ENCODE measurements at places on chromosomes 2 and 18. TPM values are rescaled to one million over a fixed set of nuclear protein-coding genes. Genes with fewer than 3 reads are reported as not detected.

DNA sequence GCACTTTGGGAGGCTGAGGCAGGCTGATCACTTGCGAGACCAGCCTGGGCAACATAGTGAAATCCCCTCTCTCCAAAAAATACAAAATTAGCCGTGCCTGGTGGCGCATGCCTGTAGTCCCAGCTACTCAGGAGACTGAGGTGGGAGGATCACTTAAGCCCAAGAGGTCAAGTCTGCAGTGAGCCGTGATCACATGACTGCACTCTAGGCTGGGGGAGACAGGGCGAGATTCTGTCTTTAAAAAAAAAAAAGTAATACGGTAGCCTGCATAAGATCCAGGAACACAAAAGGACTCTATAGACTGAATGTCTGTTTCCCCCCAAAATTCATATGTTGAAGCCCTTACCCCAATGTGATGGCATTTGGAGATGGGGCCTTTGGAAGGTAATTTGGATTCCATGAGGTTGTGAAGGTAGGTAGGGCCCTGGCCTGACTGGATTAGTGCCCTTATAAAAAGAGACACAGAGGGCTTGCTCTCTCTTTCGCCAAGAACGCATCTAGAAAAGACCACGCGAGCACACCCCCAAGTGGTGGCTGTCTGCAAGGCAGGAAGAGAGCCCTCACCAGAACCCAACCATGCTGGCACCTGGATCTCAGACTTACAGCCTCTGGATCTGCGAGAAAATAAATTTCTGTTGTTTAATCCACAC is 17.0 kb downstream of the MBOAT2 start:
- H3K4me1 ChIP-seq = peaks cover 39% of the 10 kb centered on the region
- no peak for DNase-seq
- H3K27ac ChIP-seq = no peak overlapping the region
- no peaks in the 10 kb centered on the region for H3K27me3 ChIP-seq
- H3K36me3 ChIP-seq = no peaks in the 10 kb centered on the region

DNA sequence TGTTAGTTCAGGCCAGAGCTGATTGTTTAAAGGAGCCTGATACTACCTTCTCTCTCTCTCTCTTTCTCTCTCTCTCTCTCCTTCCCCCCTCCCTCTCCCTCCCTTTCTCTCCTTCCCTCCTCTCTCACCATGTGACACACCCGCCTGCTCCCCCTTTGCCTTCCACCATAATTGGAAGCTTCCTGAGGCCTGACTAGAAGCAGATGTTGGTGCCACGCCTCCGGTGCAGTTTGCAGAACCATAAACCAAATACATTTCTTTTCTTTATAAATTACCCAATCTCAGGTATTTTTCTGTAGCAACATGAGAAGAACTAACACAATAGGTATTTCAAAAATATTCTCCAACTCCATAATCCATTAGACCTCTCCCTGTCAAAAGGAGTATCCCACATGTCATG is 62.4 kb downstream of the ANKRD62 start:
- H3K27ac ChIP-seq = no peak overlapping the region
- peaks cover 54% of the 10 kb centered on the region for H3K4me1 ChIP-seq
- H3K36me3 ChIP-seq = no peaks in the 10 kb centered on the region
- no peaks in the 10 kb centered on the region for H3K27me3 ChIP-seq
- no peak overlapping the region for H3K4me3 ChIP-seq

DNA sequence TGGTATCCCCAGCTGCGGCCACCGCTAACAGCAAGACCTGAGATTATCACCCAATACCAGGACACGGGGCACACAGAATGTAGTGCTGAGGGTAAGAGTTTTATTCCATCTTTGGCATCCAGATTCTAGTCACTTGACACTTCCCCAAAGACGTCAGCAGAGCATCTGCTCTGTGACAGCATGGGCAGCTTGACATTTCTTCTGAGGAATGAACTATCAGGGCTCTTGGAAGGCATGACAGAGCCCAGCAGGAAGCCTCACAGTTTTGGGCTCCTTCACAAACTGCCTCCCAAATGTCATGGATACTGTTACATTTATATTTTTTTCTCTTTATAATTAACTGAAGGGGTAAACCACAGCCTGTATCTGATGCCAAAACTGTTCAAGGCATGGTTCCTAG is 1010.7 kb downstream of the TDRD15 start:
- no peak for DNase-seq
- H3K36me3 ChIP-seq = no peaks in the 10 kb centered on the region
- no peaks in the 10 kb centered on the region for H3K4me1 ChIP-seq
- peaks cover 5% of the 10 kb centered on the region for H3K27me3 ChIP-seq

The LOXL3 gene
- 112 TPM for total RNA-seq

GRCh38 chr18:65919663-65920062 is 168.9 kb downstream of the CDH7 start:
- DNase-seq = no peak
- H3K36me3 ChIP-seq = no peaks in the 10 kb centered on the region
- H3K4me3 ChIP-seq = no peak overlapping the region
- no peak overlapping the region for H3K27ac ChIP-seq
- peaks cover 20% of the 10 kb centered on the region for H3K27me3 ChIP-seq

The FBXO41 gene
- 1.6 TPM for total RNA-seq

DNA sequence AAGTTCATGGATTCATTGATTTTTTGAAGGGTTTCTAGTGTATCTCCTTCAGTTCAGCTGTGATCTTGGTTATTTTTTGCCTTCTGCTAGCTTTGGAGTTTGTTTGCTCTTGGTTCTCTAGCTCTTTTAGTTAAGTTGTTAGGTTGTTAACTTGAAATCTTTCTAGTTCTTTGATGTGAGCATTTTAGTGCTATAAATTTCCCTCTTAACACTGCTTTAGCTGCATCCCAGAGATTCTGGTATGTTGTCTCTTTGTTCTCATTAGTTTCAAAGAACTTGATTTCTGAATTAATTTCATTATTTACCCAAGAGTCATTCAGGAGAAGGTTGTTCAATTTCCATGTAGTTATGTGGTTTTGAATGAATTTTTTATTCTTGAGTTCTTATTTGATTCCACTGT is 210.6 kb downstream of the IRS1 start:
- H3K27ac ChIP-seq = no peak overlapping the region
- H3K4me3 ChIP-seq = no peak overlapping the region
- H3K4me1 ChIP-seq = peaks cover 14% of the 10 kb centered on the region
- H3K36me3 ChIP-seq = no peaks in the 10 kb centered on the region
- no peaks in the 10 kb centered on the region for H3K27me3 ChIP-seq

GRCh38 chr2:103638978-103639377 is 877.1 kb downstream of the TMEM182 start:
- no peaks in the 10 kb centered on the region for H3K27me3 ChIP-seq
- DNase-seq = no peak
- H3K4me1 ChIP-seq = no peaks in the 10 kb centered on the region
- H3K4me3 ChIP-seq = no peak overlapping the region

The COLEC11 gene
- total RNA-seq = not detected

GRCh38 chr2:232260075-232260474 is 118.5 kb upstream of the ALPP start:
- peaks cover 27% of the 10 kb centered on the region for H3K27me3 ChIP-seq
- H3K27ac ChIP-seq = peak overlapping the region; percentile 75
- peaks cover 44% of the 10 kb centered on the region for H3K36me3 ChIP-seq

- no peak overlapping the region for H3K4me3 ChIP-seq
- H3K36me3 ChIP-seq = peaks cover 3% of the 10 kb centered on the region
- peak; percentile 73 for DNase-seq
- peaks cover 26% of the 10 kb centered on the region for H3K27me3 ChIP-seq
- H3K4me1 ChIP-seq = no peaks in the 10 kb centered on the region
Measured at GRCh38 chr2:240946046-240946445, 39.9 kb downstream of the CROCC2 start.

The FKBP1B gene
- 16.2 TPM for total RNA-seq

The KLF11 gene
- 16.2 TPM for total RNA-seq

DNA sequence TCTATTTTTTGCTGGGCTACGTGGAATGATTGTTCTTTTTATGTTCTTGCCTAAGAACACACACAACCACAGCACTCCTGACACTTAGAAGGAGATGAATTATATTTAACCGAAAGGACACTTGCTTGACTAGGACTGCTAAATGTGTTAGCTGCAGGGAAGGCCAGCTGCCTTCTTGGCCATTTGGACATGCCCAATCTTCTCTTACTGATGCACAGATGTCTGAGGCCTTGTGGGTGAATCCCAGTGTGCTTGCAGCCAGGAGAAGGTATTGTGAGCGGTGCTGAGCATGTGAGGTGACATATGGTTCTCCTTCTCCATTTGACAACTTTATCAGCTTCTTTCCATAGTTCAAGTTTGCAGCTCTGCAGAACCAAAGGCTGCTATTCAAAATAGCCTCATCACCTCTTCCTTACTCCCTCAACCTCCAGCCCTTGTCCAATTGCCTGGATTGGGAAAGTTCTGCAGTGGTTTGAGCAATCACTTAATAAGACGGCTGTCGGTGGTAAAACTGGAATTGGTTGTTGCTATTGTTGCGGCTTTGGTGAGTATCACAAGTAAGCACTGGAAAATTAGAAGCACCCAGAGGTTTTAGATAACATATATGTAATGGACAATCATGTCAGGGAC is 1113.3 kb downstream of the TSN start:
- H3K4me1 ChIP-seq = no peaks in the 10 kb centered on the region
- no peak overlapping the region for H3K27ac ChIP-seq
- no peak overlapping the region for H3K4me3 ChIP-seq
- DNase-seq = no peak

- DNase-seq = no peak
- H3K4me3 ChIP-seq = no peak overlapping the region
- H3K27ac ChIP-seq = no peak overlapping the region
Measured at GRCh38 chr2:224576088-224576715, 9.0 kb downstream of the CUL3 start.

The B3GNT7 gene
- total RNA-seq = 1.9 TPM

- no peak overlapping the region for H3K4me3 ChIP-seq
- DNase-seq = no peak
- no peak overlapping the region for H3K27ac ChIP-seq
- H3K36me3 ChIP-seq = no peaks in the 10 kb centered on the region
Measured at GRCh38 chr2:166060191-166060590, 67.6 kb downstream of the SCN1A start.

DNA sequence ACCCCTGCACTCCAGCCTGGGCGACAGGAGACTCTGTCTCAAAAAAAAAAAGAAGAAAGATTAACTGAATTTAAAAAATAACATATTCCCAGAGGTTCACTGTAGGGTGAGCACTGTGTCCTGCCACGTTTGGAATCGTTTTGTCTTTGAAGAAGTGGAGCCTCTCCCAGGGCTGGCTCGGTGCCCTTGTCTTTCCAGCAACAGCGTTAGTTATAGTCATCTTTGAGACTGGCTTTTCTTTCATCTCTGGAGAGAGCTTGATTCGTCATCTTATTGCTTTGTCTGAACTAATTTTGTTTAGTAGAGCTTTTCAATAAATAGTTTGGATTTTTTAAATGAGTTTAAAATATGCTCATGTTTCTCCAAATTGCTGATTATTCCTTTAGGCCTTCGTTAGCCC is 50.5 kb downstream of the IMPA2 start:
- no peak overlapping the region for H3K4me3 ChIP-seq
- no peaks in the 10 kb centered on the region for H3K27me3 ChIP-seq
- peaks cover 1% of the 10 kb centered on the region for H3K36me3 ChIP-seq
- peaks cover 15% of the 10 kb centered on the region for H3K4me1 ChIP-seq
- no peak for DNase-seq

GRCh38 chr2:49831698-49832367 is 677.5 kb upstream of the FSHR start:
- DNase-seq = no peak
- H3K27me3 ChIP-seq = peaks cover 1% of the 10 kb centered on the region
- no peaks in the 10 kb centered on the region for H3K4me1 ChIP-seq
- H3K4me3 ChIP-seq = no peak overlapping the region
- no peak overlapping the region for H3K27ac ChIP-seq

- peaks cover 17% of the 10 kb centered on the region for H3K4me1 ChIP-seq
- no peaks in the 10 kb centered on the region for H3K36me3 ChIP-seq
- H3K27me3 ChIP-seq = no peaks in the 10 kb centered on the region
- no peak for DNase-seq
Measured at GRCh38 chr2:212381428-212382102, 157.0 kb downstream of the ERBB4 start.

GRCh38 chr2:84906900-84907714 is 1.7 kb downstream of the TMSB10 start:
- no peaks in the 10 kb centered on the region for H3K27me3 ChIP-seq
- peak overlapping the region; percentile 92 for H3K27ac ChIP-seq
- DNase-seq = no peak

GRCh38 chr2:392926-393280 is 105.0 kb upstream of the ALKAL2 start:
- H3K36me3 ChIP-seq = no peaks in the 10 kb centered on the region
- H3K4me3 ChIP-seq = no peak overlapping the region
- peaks cover 32% of the 10 kb centered on the region for H3K4me1 ChIP-seq

DNA sequence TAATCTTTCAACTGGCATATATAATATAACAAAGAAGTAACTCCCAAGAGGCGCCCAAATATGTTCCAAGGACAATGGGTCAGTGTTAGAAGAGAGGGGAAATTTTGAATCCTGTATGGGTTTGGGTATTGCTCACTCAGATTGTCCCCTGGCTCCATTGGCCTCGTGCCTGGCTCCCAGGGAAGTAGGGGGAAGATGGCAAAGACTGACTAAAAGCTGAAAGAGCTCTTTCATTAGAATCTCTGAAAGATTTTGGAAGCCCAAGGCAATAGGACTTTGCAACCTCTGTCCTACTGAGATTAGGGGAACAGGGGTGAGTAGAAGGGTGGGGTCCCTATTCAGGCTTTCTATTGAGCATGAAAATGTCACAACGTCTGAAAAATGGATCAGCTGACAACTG is 1272.8 kb upstream of the ZEB2 start:
- H3K36me3 ChIP-seq = no peaks in the 10 kb centered on the region
- DNase-seq = no peak
- no peak overlapping the region for H3K4me3 ChIP-seq
- H3K4me1 ChIP-seq = peaks cover 3% of the 10 kb centered on the region

DNA sequence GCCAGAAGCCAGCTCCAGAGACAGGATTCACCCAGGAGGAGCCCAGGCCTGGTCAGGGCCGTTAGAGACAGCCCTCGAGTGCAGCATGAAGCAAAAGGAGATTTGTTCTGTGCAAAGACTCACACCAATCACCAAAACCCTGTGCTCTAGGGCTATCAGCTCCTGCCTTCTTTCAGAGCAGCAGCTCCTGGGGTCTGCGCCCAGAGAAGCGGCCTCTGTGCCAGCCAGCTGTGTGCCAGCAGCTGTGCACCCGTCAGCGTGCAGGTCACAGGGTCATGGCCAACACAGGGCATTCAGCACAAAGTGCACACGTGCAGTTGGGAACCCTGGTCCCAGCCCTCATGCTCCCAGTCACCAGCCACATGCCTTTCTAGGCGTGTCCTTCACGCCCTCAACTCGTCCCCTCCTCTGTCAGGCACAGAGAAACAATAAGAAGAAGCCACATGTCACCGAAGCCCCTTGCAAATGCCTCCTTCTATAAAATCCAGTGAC is 49.3 kb downstream of the ZNF516 start:
- H3K27ac ChIP-seq = peak overlapping the region; percentile 82
- peaks cover 1% of the 10 kb centered on the region for H3K36me3 ChIP-seq
- DNase-seq = peak; percentile 59
- H3K4me3 ChIP-seq = peak overlapping the region; percentile 2
- H3K27me3 ChIP-seq = no peaks in the 10 kb centered on the region

The DARS1 gene
- 40.3 TPM for total RNA-seq

- H3K27ac ChIP-seq = no peak overlapping the region
- peaks cover 4% of the 10 kb centered on the region for H3K4me1 ChIP-seq
- H3K27me3 ChIP-seq = no peaks in the 10 kb centered on the region
- no peak overlapping the region for H3K4me3 ChIP-seq
Measured at GRCh38 chr18:63005306-63005705, 290.0 kb downstream of the PHLPP1 start.
